ENCODE measurements at places on chromosomes 1 and 21.

DNA sequence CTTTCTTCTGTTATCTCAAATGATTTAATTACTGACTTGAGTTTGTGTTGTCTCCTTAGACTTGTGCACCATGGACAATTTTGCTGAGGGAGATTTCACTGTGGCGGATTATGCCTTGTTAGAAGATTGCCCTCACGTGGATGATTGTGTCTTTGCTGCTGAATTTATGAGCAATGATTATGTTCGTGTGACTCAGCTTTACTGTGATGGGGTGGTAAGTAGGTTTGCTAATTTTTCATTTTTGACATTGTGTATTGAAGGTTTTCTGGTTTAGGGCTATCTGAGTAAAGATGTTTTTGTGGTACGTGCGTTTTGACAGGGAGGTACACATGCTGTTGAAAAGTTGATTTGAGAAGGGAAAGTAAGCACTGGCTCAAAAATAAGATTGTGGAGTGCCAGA, 14.1 kb downstream of the TTC3 start:
- DNase-seq, result no peak

- no peak for DNase-seq
Measured at GRCh38 chr1:219066631-219067349, 106.9 kb upstream of the LYPLAL1 start.

- DNase-seq, result no peak
Measured at GRCh38 chr1:218587900-218588299, 242.8 kb downstream of the TGFB2 start.

- no peak for DNase-seq
Measured at GRCh38 chr1:8011923-8012858, 13.9 kb downstream of the ERRFI1 start.

DNA sequence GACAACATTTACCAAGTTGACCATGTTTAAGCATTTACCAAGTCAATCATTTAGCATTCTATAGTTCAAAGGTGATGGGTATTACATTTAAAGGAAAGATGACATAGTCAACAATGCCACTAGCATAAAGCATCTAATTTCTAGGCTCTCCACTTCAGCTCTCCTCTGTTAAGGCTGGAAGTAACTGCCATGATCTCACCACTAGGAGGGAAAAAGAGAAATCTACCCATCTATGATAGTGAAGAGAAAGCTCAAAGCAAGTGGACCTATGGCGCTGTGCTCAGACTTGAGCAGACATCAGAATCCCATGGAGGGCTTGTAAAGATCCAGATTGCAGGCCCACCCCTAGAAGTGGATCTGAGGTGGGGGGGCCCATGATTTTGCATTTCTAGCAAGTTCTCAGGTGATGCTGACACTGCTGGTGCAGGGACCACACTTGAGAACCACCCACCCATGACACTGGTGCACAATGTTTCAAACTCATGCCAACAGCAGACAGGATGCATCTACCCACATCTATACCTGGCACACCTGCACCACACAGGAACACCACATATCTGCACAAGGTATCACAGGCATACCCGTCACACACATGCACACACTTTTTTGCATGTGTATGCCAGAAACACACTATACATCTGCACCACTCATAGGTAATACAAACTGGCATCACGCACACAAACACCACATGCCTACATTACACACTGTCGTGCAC, 392.9 kb upstream of the RUNX1 start:
- DNase-seq, result no peak

All from heart left ventricle (tissue), 16 donors.